ENCODE measurements at places on chromosomes 3 and 15.

GRCh38 chr3:72271216-72271615 is 486.3 kb upstream of the PROK2 start:
- no peak for DNase-seq

- DNase-seq, result no peak
Measured at GRCh38 chr3:120838441-120839091, 69.4 kb upstream of the STXBP5L start.

GRCh38 chr3:51340013-51340829 is 44.9 kb upstream of the MANF start:
- DNase-seq, result no peak

- DNase-seq, result no peak
Measured at GRCh38 chr3:126521122-126521891, 2.6 kb upstream of the CHST13 start.

GRCh38 chr3:126493051-126493450 is 17.4 kb upstream of the ZXDC start:
- DNase-seq, result no peak

- DNase-seq, result no peak
Measured at GRCh38 chr3:24166515-24166914, 221.4 kb downstream of the NR1D2 start.

- no peak for DNase-seq
Measured at GRCh38 chr3:169939751-169940150, 26.9 kb upstream of the SEC62 start.

DNA sequence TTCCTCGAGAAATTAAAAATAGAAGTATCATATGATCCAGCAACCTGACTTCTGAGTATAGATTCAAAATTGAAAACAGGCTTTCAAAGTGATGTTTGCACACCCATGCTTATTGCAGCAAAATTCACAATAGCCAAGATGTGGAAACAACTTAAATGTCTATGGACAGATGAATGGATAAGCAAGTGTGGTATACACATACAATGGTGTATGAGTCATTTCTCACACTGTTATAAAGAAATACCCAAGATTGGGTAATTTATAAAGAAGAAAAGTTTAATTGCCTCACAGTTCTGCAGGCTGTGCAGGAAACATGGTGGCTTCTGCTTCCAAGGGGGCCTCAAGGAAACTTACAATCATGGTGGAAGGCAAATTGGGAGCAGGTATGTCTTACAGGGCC is 100.8 kb downstream of the KLF13 start:
- DNase-seq, result no peak

- DNase-seq, result no peak
Measured at GRCh38 chr15:44802336-44802735, 66.0 kb downstream of the TRIM69 start.

GRCh38 chr15:89785774-89786140 is 9.6 kb downstream of the MESP2 start:
- no peak for DNase-seq

- DNase-seq, result no peak
Measured at GRCh38 chr15:77825546-77825945, 192.8 kb upstream of the LINGO1 start.

- DNase-seq, result no peak
Measured at GRCh38 chr15:58043192-58043903, 22.2 kb downstream of the ALDH1A2 start.

DNA sequence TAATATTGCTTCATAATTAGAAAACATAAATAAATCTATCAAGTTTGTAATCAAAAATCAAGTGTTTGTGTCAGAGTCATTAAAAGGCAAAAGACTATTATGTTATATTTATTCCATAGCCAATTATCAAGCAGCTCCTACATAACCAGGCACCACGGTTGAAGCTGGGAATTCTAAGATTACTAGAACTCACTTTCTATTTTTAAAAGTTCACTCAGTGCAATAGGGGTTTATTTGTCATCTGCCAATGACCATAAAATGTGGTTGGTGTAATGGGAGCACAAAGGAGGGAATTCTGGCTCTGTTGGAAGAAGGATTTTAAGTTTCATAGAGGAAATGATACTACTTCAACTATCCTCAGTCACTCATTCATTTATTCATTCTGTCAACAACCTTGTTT is 57.7 kb downstream of the TRIM69 start:
- DNase-seq, result no peak

DNA sequence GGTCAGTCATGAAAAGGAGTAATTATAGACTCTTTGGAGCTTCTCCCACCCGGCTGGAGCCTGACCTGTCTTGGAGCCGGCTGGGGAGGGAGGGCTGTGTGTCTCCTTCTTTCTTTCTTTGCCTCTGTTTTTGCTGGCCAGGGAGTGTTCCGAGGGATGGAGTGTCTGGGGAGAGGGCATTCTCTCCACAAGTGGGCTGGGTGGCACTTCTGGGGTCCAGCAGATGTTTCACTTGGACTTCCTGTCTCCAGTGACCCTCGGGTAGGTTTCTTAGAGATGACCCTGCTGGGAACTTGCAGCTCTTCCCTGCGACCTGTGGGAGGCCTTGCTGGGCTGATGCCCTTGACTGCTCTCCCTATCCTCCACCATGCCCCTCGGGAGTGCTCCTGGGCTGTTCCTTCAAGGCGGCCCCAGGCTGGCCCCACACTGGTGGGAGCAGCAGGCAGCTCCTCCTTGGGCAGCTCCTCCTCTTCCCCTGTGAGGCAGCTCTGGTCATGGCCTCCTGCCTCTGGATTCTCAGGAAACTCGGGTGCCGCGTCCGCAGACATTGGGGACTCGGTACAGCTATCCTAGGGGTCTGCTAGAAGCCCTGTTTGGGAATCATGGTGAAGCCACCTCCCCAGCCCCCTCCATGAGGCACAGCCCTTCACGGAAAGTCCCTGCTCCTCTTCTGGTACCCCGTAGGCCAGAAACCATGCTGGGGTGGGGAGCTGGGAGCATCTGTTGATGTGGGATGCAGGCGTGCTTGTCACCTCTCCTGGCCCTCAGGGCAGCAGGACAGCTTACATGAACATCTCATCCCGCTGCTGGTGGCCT is 44.9 kb downstream of the APBA2 start:
- no peak for DNase-seq

- DNase-seq, result no peak
Measured at GRCh38 chr3:115513416-115513800, 109.9 kb upstream of the GAP43 start.

- no peak for DNase-seq
Measured at GRCh38 chr3:152899306-152899705, 64.4 kb downstream of the P2RY1 start.

DNA sequence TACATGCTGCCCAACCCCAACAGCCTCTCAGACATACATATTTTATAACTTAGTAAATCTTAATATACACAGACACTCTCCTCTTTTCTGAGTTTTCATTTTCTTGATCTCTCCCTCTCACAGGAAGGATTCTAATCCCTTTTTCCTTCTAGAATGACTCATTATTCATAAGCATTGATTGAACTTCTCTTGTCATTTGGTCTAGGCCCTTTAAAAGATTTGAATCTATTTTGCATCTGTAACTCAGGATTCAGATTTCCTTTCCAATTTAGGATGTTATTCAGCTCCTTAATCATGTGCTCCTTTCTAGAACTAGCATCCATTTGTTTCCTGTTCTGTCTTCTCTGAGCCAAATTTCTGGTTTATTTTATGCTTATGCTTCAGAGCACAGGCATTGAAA is 624.5 kb upstream of the SGO1 start:
- DNase-seq, result no peak

DNA sequence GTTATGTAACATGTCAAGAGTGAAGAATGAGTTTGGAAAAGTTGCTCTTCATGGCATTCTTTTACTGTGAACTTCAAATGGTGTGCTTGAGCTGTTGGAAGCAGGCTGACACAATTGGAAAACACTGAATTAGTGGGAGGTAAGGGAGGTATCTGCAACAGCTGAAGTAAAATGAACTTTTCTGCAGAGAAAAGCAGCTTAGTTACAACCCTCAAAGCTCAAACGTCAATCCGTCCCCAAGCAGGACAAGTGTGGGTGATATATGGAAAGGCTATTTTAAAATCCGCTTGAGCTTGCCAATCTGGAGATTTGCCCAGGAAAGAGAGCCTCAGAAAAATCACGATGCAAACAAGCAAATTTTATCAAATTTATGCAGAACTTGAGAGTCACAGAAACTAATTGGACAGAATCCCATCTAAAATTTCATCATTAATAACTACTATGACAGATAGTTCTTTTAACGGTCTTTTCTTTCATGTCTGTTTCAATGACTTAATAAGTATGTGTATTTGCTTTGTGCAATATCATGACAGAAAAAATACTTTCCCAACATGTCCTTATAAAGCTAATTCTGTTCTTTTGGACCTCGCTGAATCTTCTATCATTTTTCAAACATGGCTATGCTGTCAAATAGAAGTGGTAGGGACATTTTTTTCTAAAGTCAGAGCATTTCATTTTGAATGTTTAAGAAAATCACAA is 266.6 kb upstream of the SLITRK3 start:
- no peak for DNase-seq

- no peak for DNase-seq
Measured at GRCh38 chr15:34855413-34855812, 60.1 kb upstream of the ACTC1 start.

GRCh38 chr3:63383040-63383439 is 104.9 kb downstream of the SYNPR start:
- DNase-seq, result no peak

- DNase-seq, result no peak
Measured at GRCh38 chr3:166783206-166783605, 596.9 kb downstream of the ZBBX start.

- no peak for DNase-seq
Measured at GRCh38 chr15:80201256-80202015, 48.6 kb downstream of the FAH start.

DNA sequence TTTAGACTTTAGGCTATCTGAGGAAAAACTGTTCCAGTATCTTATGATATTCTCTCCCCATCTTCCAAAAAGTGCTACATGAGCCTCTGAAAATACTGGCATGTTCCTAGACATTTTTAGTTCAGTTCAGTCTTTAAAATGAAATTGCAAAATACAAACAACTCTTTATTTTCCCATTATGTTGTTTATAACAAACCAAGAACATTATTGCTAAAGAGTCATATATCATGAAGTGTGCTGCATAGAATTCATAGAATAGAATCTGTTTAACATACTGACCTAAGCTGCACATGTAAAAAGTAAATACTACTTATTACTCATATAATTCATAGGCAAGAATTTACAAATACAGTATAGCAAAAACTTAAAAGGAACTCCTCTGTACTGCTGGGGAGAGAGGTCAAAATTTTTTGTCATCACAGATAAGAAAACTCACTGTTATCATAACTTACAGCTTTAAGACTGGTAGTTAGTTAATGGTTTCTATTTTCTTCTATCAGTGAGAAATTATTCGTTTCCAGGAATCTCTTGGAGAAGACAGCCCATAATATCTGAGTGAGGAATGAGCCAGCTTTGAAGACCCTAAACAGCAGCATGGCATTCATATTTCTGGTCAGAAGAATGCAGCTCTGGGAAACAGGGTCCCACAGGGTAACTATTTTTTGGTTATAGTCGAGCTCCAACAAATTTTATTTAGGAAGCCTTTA is 32.2 kb downstream of the FILIP1L start:
- no peak for DNase-seq

- DNase-seq, result no peak
Measured at GRCh38 chr15:96947296-96948229, 617.1 kb downstream of the NR2F2 start.

DNA sequence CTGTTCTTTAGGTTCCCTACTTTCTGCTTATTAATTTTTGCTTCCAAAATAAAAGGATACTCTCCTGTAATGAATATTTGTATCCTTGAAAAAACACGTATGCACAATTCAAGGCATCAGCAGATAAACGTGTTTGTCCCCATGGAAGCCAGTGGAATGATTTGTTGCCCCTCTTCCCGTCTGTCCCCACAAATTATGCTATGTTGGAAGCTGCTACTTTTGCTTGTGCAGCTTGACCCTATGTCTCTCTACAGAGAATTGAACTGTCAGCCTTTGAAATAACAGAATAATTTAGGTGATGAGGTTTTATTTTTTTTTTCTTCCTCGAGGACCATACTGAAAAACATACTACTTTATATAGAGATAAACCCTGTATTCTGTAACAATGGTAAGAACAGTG is 401.5 kb upstream of the GOLIM4 start:
- no peak for DNase-seq

GRCh38 chr3:115623044-115623868 is at the start of gene GAP43:
Gene GAP43, plus strand, starts transcription at chr3:115623510. Its CDS starts 180 bp downstream, at chr3:115623690.
- DNase-seq, result no peak

GRCh38 chr3:106542101-106542769 is 673.4 kb upstream of the CBLB start:
- no peak for DNase-seq

DNA sequence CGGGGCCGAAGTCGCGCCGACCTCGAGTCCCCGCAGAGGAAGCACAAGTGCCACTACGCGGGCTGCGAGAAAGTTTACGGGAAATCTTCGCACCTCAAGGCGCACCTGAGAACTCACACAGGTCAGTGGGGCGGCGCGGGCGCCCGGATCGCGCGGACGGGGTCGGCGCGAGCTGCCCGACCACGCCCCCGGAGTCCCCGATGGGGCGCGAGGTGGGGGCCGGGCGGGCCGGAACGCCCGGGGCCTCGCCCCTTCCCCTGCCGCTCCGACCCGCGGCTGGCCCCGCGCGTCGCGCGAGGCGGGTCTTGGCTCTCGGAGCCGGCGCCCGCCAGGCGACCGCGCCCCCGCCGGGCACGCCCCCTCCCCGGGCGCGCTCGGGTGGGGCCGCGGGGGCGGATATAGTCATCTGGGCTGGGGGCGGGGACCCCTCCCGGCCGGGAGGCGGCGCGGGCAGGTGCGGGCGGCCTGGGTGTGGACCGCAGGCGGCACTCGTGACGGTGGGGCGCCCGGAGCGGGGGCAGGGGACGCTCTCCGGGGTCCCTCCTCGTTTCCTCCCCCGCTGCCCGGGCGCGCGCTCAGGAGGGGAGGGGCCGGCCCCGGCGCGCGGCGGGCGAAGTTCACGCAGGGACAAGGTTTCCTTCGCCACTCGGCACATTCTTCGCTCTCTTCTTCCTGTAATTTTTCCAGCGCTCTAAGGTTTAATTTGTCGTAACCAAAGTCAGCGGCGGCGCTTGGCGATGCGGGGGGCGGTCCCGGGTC is 1.2 kb downstream of the KLF13 start:
- DNase-seq, result peak; percentile 23

Data from NCI-H1930 (cell line).